Kidney (tissue), 22 donors: ENCODE measurements at places on chromosomes 5 and 9. TPM values are rescaled to one million over a fixed set of nuclear protein-coding genes. Genes with fewer than 3 reads are reported as not detected.
A peak's percentile ranks its signal among the peaks of the same experiment; 100 is the strongest.

Gene ABLIM3
- total RNA-seq = 21.7 TPM

DNA sequence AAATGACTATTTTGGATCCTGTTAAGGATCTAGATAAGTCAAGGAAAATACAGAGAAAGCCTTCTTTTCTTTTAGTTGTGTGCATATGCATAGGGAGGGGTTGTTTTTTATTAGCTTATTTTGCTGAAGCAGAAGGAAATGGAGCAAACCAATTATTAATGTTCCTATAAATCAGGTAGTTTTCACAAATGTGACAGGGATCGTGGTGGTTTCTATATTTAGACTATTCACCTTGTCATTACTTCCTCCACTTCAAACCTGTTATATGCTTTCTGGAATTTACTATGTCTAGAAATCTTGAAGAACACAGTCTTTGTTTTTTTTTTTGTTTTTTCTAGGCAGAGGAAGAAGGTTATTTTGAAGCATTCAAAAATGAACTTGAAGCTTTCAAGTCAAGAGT, 22.2 kb downstream of the CDC37L1 start:
- H3K4me1 ChIP-seq = no peaks in the 10 kb centered on the region
- H3K27me3 ChIP-seq = no peaks in the 10 kb centered on the region
- no peak overlapping the region for H3K27ac ChIP-seq
- DNase-seq = no peak
- peaks cover 4% of the 10 kb centered on the region for H3K36me3 ChIP-seq
- no peak overlapping the region for H3K4me3 ChIP-seq

- no peak overlapping the region for H3K4me3 ChIP-seq
- peaks cover 12% of the 10 kb centered on the region for H3K4me1 ChIP-seq
- no peak for DNase-seq
Measured at GRCh38 chr5:149583394-149583793, 2.1 kb downstream of the ARHGEF37 start.

DNA sequence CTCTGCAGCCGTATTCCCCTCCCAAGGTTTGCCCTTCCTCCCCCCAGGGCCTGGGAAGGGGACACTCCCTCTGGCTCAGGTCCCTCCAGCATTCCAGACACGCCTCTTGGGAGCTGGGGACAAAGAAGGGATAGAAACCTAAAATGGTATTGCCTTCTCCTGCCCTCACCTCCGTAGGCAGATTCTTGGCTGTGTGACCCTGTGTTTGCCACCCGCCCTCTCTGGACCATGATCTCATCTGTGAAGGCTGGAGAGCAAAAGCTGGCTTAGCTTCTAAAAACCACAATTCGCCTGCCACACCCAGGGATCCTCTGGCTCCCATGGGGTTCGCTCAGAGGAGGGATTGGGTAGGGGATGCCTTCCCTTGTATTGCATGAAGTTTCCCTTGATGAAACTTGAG, 7.7 kb downstream of the AQP3 start:
- H3K27me3 ChIP-seq = no peaks in the 10 kb centered on the region
- no peaks in the 10 kb centered on the region for H3K36me3 ChIP-seq
- no peak overlapping the region for H3K4me3 ChIP-seq
- no peak for DNase-seq
- H3K27ac ChIP-seq = no peak overlapping the region
- H3K4me1 ChIP-seq = peaks cover 3% of the 10 kb centered on the region

GRCh38 chr9:133098871-133099270, 22.2 kb downstream of the RALGDS start:
- no peak overlapping the region for H3K27ac ChIP-seq
- no peaks in the 10 kb centered on the region for H3K4me1 ChIP-seq
- H3K4me3 ChIP-seq = no peak overlapping the region
- no peaks in the 10 kb centered on the region for H3K27me3 ChIP-seq
- DNase-seq = peak; percentile 20
- H3K36me3 ChIP-seq = peaks cover 2% of the 10 kb centered on the region

- no peak for DNase-seq
- H3K36me3 ChIP-seq = no peaks in the 10 kb centered on the region
- H3K4me3 ChIP-seq = no peak overlapping the region
- no peaks in the 10 kb centered on the region for H3K4me1 ChIP-seq
Measured at GRCh38 chr5:18114151-18114757, 480.0 kb downstream of the TAF11L14 start.

Gene SLC45A2
- 0.22 TPM for total RNA-seq

Gene SLC6A7
- not detected for total RNA-seq
